ENCODE measurements at places on chromosomes 1 and 21.
A peak's percentile ranks its signal among the peaks of the same experiment; 100 is the strongest.

DNA sequence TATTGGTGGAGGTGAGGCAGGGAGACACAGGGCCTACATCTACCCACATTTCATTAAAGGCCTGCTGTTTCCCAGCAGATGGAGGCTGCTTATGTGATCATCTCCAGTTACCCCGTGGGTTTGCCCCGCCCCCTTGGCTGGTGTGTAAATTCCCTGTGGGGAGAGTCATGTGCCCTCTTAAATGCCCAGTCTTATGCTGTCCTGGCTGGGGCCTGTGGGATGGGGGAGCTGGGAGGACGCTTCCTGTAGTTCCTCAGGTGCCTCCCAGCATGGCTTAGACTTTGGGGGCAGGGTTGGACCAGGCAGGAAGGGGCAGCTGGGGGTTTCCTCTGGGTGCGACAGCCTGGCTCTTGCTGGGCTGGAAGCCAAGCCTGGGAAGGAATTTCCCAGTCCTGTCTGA is 15.5 kb upstream of the CITED4 start:
- DNase-seq, result peak; percentile 90

GRCh38 chr1:182624577-182624976 is 20.4 kb upstream of the RGS16 start:
- DNase-seq, result no peak

GRCh38 chr1:178506177-178506576 is 6.7 kb upstream of the TEX35 start:
- DNase-seq, result no peak

GRCh38 chr1:89708751-89709375 is 75.9 kb downstream of the LRRC8C start:
- no peak for DNase-seq

DNA sequence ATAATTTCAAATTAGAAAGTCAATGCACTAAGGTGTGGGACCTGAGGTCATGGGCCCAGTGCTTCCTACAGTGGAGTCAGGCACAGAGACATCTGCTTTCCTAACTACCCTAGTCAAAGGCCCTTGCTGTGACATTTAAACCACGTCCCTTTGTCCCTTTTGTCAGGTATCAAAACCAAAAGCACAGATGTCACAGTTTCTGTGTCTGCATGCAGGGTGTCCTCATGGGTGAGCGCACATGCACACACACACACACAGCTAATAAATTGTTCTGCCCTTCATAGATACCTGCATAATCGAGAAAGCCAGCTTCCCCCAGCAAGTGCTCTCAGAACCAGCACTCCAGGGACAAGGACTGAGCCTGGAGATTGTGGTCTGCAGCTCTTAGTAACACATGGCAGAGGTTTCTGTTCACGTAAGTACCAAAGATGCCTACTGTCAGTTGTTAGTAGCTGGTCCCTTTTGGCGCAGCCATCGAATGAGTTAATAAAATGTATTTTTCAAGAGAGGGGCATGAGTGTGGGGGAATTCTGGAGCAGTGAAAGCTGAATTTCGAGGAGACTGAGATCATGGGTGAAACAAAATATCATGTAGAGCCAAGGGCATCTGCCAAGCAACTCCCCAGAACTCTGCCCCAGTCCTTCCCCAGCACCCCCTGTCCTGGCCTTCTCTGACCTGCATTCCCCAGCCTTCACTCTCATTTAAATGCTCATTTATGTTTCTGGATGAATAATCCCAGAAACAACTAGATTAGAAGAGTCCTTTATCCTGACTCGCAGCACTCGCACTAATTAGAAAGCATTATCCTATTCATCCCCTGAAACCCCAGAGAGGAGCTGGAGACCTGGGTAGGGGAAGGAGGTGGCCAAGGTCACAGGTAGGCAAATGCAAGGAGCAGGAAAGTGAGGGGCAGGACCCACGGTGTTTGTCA is 25.5 kb downstream of the TNR start:
- no peak for DNase-seq

DNA sequence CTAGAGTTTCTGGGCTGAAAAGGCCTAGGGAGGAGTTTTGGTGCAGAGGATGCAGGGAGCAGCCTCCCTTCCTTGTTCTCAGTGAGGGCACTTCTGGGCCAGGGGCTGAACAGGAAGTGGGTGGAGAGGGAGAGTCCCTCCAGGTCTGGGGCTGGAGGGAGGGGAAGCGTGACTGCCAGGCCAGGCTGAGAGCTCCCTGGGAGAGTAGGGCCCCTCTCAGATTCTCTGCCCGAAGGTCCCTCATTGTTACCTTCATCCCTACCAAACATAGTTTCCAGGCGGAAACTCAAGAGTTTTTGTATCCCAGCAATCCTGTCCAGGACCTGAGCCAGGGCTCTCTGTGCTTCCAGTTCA is 36.8 kb downstream of the CITED4 start:
- no peak for DNase-seq

DNA sequence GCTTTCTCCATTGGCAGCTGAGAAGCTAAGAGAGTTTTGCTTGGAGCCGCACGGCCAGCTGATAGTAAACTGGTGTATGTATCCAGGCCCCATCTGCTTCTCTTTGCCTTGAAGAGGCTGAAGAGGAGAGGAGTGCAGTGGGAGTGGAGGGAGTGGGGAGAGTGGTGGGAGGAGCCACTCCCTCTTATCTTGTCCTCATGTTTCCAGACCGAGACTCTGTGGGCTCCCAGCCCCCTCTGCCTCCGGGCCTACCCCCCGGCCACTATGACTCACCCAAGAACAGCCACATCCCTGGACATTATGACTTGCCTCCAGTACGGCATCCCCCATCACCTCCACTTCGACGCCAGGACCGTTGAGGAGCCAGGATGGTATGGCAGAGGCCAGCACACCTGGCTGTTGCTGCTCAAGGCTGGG is 6.0 kb upstream of the LRRC71 start:
- peak; percentile 62 for DNase-seq

- no peak for DNase-seq
Measured at GRCh38 chr1:118149799-118150198, 35.2 kb downstream of the SPAG17 start.

GRCh38 chr21:29299046-29299915 is 559 bp downstream of the BACH1 start:
- DNase-seq, result peak; percentile 55

DNA sequence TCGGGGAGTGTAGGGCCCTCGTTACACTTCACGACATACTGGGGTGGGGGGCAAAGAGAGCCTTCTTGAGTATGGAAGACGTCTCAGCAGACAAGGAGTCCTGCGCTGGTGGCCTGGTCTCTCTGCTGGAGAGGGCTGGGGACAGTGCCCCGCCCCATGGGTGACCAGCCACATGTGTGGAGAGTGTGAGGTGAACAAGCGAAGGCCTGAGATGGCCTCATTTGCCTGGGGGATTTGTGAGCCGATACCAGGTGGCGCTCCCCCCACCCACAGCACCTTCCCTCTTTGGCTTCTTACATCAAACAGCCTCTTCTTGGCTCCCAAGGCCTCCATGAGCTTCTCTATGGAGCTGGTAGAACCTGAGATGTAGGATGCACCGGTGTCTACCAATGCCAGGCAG is 4.0 kb upstream of the ETNK2 start:
- no peak for DNase-seq
